ENCODE measurements at places on chromosomes 5 and 9. TPM values are rescaled to one million over a fixed set of nuclear protein-coding genes. Genes with fewer than 3 reads are reported as not detected.

Gene SLC4A9
- total RNA-seq = 0.22 TPM

Gene ANKRD31
- 0.13 TPM for total RNA-seq

Gene MXD3
- total RNA-seq = 7.2 TPM

Gene DMRT3
- 1.1 TPM for total RNA-seq

Gene RELL2
- 1.5 TPM for total RNA-seq

Gene SPATA31C1
- not detected for total RNA-seq

Gene MEF2C
- total RNA-seq = 62.2 TPM

Gene SLC25A2
- 0.61 TPM for total RNA-seq

- DNase-seq = no peak
Observed at GRCh38 chr9:70080481-70081119, 37.0 kb downstream of the MAMDC2 start.

- DNase-seq = no peak
Observed at GRCh38 chr9:72013292-72013760, 47.1 kb downstream of the C9orf57 start.

- DNase-seq = no peak
Observed at GRCh38 chr5:54607006-54607405, 89.4 kb downstream of the SNX18 start.

DNA sequence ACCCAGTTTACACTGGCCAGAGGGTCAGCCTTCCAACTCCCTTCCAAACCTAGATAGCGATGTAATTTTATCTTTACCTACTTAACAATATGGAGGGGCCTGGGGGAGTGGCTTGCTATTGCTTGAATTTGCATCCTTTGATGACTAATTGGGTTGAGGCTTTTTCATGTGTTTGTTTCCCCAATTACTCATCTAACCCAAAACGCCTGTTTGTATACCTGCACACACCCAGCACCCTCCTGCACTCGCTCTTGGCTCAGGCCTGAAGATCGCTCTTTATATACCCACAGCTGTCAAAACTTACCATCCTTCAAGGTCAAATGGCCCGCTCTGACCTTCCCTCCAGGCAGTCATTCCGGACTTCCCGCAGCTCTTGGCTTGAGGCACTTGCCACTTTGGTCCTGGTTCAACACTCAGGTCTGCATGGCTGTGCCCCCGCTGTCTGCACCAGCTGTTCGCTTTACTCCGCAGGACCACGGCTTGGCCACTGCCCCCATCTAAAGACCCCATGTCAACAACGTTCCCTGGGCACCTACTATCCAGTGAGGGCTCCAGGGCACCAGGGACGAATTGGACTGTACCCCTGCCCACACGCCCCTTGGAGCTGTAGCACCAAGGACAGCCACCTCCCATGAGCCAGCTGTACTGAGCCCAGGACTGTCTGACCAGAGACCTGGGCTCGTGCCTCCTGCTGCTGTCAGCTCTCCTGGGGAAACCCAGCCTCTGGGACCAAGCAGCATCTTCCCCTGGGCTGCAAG is 76.1 kb upstream of the ADAMTS2 start:
- DNase-seq = peak; percentile 75

DNA sequence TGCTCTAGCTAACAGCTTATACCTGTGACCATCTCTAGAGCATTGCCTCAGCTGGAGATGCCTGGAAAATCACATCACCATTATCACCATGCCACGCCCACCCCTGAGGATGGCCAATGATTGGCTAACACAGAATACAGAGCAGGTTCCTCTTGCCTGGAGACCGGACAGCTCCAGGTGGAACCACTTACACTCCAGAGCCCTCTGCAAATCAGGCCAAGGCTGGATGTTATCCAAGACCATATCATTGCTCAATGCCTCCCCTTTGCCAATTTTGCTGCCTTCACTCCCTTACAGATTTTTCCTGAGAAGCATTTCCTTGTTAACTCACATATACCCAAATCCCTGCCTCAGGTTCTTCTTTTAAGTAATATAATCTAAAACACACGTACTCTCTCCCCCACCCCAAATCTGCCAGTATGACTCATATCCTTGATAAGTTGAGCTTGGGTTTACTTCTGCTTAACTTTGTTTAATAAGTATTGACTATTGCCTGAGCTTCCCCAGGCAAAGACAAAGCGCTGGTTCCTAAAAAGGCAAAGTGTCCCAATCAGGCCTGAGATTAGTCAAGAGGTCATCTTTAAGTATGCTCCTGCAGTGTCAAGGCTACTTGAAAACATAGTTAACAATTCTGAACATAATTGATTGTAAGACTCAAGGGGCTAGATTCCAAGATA is 309.6 kb downstream of the EPB41L4A start:
- no peak for DNase-seq

GRCh38 chr5:141734501-141735229 is 52.6 kb upstream of the ARAP3 start:
- DNase-seq = no peak

DNA sequence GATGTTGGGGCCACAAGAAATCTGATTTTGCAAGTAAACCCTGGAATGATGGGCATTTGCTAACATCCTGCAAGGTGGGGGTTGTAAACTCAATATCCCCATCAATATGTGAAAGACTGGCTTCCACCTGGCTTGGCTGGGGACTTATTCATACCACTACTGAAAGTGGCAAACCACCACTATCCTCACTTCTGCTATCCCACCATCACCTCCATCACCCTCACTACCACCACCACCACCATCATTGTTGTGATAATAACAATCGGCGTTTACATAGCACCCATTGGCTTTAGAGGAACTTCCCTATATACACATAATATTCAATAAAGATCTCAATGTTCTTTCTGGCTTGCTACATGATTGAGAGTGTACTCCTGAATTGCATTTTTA is 224.7 kb upstream of the DAP start:
- DNase-seq = no peak

GRCh38 chr5:177103523-177104253 is 17.0 kb downstream of the FGFR4 start:
- no peak for DNase-seq

DNA sequence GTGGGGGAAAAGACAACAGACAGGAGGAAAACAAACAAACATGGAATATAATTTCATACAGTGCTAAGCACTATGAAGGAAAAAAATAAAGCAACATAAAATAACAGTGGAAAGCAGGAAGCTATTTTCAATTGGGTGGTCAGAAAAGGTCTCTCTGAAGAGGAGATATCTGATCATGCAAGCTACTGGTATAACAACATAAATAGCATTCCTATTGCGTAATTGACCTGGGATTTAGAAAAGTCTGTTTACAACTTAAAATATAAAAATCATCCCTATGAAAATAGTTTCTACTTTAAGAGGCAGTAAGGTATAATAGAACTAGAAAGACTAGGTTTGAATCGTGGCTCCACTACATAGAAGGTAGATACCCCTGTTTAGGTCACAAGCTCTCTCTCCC is 61.4 kb downstream of the FBXW11 start:
- no peak for DNase-seq

- DNase-seq = no peak
Observed at GRCh38 chr5:73446631-73447529, 1.7 kb downstream of the FOXD1 start.

GRCh38 chr5:175551266-175551665 is 72.9 kb downstream of the SFXN1 start:
- DNase-seq = no peak

DNA sequence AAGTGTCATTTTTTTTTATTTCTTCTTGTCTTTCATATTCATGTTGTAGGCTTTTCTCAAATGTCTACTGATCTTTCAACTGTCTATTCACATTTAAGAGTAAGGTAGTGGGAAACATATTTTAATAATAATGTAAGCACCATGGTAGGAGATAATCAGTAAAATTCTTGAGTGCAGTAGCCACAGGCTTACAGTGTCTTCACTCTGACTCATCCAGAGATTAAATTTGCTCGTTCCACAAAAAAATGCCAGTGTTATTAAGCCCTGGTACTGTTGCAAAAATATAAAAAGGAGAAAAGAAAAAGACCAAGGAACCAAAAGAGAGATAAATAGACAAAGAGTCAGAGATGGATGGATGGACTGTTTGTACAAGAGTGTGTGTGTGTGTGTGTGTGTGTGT is 43.0 kb downstream of the PARP8 start:
- no peak for DNase-seq

GRCh38 chr5:95836544-95836943 is 14.0 kb upstream of the GLRX start:
- no peak for DNase-seq

DNA sequence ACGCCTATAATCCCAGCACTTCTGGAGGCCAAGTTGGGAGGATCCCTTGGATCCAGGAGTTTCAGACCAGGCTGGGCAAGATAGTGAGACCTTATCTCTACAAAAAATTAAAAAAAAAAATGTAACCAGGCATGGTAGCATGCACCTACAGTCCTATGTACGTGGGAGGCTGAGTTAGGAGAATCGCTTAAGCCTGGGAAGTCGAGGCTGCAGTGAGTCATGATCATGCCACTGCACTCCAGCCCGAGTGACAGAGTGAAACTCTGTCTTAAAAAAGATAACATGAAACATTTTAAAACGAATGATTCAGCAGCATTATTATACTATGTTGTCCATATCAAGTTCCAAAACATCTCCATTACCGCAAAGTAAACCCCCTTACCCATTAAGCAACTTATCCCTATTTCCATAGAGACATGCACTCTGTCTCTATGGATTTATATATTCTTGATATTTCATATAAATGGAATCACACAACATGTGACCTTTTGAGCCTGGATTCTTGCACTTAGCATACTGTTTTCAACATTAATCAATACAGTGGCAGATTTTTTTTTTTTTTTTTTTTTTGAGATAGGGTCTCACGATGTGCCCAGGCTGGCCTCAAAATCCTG is 56.9 kb upstream of the MTMR12 start:
- DNase-seq = no peak
